Fibroblast of the aortic adventitia (primary cell): ENCODE measurements at places on chromosomes 3 and 15. TPM values are rescaled to one million over a fixed set of nuclear protein-coding genes. Genes with fewer than 3 reads are reported as not detected.

Gene NRG4
- total RNA-seq: not detected in 2 replicates

Gene FES
- 19.0 and 23.1 TPM in 2 replicates for total RNA-seq

Gene GPR149
- total RNA-seq: not detected in 2 replicates

DNA sequence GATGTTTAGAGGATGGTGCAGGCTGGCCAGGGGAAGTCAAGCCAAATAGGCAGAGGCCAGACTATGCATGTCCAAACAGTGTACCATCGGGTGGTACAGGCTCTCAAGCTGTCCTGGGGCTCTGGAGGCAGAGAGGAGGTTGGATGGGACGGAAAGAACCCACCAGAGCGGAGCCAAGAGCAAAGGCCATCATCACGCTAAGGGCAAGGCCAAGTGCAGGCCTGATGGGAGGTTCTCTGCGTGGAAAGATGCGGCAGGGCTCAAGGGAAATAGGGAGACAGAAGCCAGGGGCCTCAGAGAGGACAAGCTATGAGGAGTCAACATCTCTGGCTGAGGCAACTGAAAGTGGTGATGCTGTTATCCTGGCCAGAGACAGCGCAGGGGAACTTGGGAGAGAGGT, 102.7 kb downstream of the ASB7 start:
- DNase-seq: no peak

Gene CSTA
- 2.5 and 15.2 TPM in 2 replicates for total RNA-seq

Gene OGG1
- 32.1 and 55.0 TPM in 2 replicates for total RNA-seq

DNA sequence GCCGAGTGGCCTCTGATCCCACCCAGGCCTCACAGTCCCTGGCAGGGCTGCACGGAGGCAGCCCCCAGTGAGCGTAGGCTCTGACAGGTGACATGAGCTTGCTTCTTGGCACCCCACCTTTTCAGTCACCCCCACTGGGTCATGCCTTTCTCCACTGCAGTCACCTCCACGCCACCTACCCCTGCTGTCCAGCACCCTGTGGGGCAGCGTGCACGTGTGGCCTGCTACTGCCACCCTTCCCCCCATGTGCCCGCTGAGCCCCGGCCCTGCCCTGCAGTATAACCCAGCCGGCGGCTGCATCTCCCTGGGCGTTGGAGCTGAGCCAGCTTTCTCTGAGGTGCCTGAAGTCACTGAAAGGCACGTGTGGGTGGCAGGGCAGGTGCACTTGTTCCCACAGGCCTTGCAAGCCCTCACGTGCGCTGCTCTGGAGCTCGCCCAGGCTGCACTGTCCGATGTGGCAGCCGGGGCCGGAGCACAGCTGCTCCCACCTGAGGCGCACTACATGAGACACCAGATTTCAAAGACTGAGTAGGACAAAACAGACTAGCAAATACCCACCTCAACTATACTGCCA, 65.6 kb downstream of the NIPA2 start:
- no peak for DNase-seq

DNA sequence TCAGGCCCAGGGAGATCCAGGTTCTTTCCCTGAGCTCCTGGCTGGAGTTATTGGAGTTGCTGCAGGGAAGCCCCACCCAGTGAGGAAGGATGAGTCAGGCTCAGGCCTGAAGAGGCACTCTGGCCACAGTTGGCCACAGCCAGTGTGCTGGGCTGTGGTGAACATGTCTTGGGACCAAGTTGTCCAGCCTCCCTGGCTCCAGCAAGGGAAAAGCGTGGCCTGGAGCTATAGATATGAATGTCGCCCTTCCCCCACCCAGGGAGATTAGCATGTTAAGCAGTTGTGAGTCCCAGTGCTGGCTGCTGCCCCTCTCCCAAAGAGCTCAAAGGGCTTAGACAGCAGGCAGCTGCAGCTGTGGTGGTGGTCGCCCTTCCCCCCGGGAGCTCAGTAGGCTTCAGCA, 963.2 kb downstream of the ROBO2 start:
- DNase-seq: no peak

DNA sequence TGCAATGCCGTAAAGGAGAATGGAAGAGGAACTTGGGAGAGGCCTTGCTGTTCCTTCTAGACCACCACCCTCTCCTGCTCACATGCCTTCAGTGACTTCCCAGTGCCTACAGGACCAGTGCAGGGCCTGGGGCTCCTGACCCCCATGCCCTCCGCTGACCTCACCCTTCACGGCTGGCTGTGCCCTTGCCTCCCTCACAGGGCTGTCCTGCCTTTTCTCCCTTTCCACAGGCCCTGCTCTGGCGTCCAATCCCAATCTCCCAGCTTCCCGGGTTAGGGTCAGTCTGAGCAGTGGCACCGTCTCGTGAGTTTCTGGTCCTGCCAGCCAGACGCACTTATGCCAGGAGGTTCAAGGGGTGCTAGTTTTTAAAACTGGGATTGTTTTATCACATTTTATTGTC, 110.4 kb downstream of the WNT7A start:
- DNase-seq: no peak

Gene APOD
- 2.9 and 33.3 TPM in 2 replicates for total RNA-seq

GRCh38 chr15:48062148-48062872, 58.5 kb upstream of the SLC24A5 start:
- DNase-seq: no peak

- DNase-seq: no peak
These were observed 208.9 kb upstream of the CFAP20DC start for GRCh38 chr3:59258550-59259260.

Gene OSBPL10
- 6.7 and 15.0 TPM in 2 replicates for total RNA-seq

Gene AQP9
- 0.09 and 1.1 TPM in 2 replicates for total RNA-seq

DNA sequence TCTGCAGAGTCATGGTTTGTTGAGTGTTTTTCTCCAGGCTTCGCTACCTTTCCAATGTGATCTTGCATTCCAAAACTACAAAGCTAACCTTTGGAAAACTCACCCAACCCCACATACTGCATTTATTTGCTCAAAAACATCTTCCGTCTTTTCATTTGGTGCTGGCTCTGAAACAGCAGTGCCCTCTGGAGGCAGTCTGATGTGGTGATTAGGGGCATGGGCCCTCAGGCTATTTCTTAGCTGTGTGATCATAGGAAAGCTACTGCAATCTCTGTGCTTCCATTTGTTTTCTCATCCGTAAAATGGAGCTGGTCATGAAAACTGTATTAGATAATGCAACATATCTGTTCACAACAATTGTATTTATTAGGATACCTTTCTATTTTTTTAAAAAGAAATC, 47.0 kb downstream of the MTHFS start:
- DNase-seq: peak; percentile 51

Gene SPINK8
- total RNA-seq: not detected in 2 replicates

GRCh38 chr3:31724651-31725050, 191.9 kb downstream of the STT3B start:
- peak; percentile 14 for DNase-seq

Gene PHLDB2
- 61.9 and 79.2 TPM in 2 replicates for total RNA-seq

Gene KBTBD13
- total RNA-seq: not detected in 2 replicates

DNA sequence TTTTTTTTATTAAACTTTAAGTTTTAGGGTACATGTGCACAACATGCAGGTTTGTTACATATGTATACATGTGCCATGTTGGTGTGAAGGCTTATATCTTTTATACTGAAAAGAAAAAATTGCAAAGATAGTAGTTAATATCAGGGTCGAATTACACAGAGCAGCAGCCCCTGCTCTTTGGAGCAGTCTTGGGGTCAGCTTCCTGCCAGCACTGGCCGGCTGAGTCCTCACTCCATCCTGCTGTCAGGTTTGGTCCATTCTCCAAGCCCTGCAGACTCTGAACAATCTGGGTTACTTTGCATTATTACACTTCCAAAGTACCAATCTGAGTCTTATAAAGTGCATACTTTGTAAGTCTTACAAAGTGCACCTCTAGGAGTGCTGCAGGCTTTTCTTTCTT, 66.0 kb downstream of the COL8A1 start:
- no peak for DNase-seq

Gene HIGD2B
- not detected in 2 replicates for total RNA-seq

DNA sequence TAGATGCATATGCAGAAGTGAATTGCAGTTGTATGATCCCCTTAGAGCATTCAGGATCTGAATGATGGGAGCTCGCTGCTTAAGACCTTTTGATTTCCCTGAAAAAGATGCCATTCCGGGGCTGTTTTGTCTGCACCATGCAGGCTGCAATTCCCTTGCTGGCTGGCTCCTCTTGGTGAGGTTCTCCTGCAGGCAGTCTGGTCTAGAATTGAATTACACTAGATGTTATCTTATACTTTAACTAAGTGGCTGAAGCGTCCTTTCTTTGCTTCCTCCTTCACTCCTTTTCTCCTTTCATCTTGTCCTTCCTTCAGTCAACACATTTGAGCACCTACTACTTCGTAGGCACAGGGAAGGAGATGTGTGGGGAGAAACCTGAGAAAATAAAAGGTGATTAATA, 18.6 kb upstream of the MYZAP start:
- no peak for DNase-seq

GRCh38 chr3:194766845-194767244, 81.2 kb downstream of the FAM43A start:
- no peak for DNase-seq

- DNase-seq: no peak
These were observed 706.5 kb upstream of the UBE2E2 start for GRCh38 chr3:22496641-22497040.

Gene GOLGA8Q
- total RNA-seq: 1.1 TPM in 1 of 2 replicates, not detected in the other

Gene NANOGP8
- total RNA-seq: 0.81 TPM in 1 of 2 replicates, not detected in the other

- no peak for DNase-seq
These were observed 73.5 kb upstream of the DCP1A start for GRCh38 chr3:53420831-53421230.

DNA sequence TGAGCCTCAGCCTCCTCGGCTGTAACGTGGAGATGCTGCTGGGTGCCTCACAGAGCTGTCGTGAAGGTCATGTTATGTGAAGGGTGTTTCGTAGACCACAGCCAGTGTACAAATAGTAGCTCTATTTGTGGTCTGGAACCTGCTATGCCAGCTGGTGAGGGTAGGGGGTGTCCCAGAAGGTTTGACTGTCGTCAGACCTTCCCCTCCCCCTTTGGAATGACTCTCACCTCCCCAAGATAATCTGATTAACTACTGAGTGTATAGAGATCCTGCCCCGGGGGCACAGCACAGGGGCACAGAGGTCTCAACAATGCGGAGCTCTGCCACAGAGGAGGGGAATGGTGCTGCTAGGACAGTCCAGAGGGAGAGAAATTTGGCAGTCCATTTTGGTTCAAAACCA, 20.5 kb downstream of the FGD5 start:
- no peak for DNase-seq

DNA sequence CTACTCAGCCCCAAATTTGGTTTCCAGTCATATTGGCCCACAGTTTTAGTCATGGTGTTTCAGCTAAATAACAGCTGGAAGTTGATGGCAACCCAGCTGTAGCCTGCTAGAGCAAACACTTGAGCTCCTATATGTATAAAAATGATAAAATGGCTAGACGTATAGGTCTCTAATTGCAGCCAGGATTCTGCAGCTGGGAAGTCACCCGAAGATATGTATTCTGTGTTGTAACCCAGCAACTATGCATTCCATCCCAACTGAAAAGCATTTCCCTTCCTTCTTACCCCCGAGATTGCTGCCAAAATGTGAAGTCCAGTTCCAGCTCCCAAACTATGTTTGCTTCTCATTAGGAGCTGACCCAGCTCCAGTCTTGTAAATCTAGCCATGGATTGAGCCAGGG, 408.4 kb downstream of the AGBL1 start:
- DNase-seq: no peak

- DNase-seq: no peak
These were observed 28.4 kb upstream of the RAB6B start for GRCh38 chr3:133924041-133924440.

DNA sequence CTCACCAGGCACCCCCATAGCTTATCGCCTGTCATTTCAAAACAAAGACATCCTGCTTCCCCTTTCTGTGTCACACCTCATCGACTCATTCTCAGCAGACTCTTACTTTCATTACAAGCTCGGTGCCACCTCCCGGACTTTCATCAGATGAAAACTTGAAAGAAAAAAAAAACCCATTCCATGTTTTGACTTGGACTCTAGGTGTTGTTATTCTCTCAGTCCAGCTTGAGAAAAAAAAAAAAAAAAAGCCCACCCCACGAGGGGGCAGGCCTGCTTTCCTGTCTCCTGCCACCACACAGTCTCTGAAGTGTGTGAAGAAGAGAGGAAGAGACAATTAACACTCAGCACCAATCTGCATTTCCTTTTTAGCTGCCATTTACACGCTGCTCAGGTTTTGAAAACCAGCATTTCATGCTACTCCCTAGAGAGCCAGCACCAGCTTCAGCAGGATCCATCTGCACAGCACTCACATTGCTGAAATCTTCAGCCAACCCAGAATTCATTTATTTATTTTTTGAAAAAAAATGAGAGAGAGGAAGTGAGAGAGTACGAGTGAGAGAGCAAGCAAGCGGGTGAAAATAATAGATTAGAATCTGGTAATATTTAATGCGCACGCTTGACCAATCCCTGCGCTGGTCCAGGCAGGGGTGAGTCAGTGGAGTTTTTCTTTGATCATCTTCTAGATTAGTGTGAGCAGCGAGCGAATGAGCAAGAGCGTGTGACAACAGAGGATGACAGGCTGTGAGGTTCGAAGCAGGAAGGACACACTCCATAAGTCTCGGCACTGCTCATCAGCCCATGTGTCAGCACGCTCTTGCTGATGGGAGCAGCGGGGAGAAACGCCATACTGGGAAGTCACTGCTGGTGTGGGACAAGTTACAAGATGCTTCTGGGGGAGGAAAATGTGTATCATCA, 23.5 kb downstream of the ZNF80 start:
- peak; percentile 75 for DNase-seq

DNA sequence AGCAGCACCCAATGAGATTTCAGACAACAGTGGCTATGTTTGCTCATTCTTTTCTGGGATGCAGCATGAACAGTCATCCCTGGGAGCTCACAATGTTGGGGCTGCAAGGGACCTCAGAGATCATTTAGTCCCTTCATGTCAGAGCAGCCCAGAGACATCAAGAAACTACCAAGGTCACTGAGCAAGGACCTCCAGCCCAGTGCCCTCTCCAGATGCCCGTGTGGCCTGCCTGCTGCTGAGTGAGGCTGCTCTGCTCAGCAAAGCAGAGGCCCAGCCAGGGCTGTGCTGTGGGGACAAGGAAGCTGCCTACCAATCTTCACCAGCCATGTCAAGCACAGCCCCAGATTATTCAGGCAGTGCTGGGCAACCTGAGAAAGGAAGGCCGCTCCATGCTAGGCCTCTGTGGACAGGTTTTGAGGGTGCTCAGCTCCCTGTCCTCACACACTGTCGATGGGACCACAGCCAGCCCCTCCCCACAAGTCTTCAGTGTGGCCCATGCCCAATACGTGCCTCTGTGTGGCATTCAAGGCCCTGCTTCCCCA, 99.7 kb downstream of the DAPK2 start:
- no peak for DNase-seq
